Activated naive CD4-positive, alpha-beta T cell treated with anti-CD3 and anti-CD28 coated beads, Interleukin-2, amount 50 U/mL, for 72 hours (primary cell): ENCODE measurements at places on chromosomes 2 and 18. TPM values are rescaled to one million over a fixed set of nuclear protein-coding genes. Genes with fewer than 3 reads are reported as not detected.

- peak; percentile 43 for DNase-seq
Observed at GRCh38 chr18:62716619-62717168, 1.4 kb downstream of the PHLPP1 start.

DNA sequence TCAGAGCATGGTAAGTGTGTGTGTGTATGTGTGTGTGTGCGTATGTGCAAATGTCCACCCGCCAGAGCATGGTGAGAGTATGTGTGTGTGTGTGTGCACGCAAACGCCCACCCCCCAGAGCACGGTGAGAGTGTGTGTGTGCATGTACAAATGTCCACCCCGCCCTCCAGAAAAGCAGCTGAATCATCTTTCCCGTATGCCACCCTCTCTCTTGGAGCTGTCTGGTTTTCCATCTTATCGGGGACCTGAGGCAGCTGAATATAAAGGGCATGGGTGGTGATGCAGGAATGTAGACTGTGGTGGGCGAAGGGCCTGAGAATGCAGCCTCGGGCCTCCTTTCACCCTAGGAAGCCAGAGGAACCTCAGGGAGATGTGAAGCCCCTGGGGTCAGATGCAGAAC is 66.9 kb downstream of the COPS7B start:
- no peak for DNase-seq

DNA sequence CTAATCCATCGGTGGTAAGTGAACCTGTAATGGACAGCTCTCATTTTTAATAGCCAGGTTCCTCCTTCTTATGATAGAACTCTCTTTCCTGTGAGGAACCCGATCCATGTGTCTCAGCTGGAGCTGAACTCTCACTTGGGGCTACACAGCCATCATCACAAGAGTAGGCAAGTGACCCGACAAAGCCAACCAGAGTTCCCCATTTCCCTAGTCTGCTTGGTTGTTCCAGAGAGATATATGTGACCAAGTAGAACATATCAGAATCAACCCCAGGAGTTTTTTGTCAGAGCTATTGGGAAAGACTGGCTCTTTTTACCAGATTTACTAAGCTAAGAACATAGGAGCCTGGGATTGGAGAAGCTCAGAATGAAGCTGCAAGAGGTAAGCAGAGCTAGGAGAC is 14.6 kb upstream of the HNRNPLL start:
- DNase-seq, result no peak

- no peak for DNase-seq
Observed at GRCh38 chr2:127620866-127621265, 25.1 kb upstream of the GPR17 start.

- DNase-seq, result no peak
Observed at GRCh38 chr18:64513401-64513800, 364.5 kb upstream of the LINC00305 start.

DNA sequence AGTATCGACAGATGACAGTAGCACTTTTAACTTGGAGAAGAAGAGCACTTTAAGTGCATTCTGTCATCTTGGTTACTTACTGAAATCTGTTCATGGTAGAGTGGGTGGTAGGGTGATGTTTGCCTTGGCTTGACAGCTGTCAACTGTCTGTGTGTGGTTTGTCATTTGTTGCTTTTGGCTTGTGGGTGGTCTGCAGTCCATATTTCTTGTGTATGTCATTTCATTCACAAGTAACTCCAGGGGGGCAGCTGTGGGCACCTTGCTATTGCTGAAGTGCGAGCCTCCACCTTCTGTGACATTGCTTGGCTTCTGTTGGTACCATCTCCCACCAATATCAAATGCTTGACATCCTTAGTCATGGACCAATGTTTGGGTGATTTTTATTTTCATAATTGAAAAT is 311.6 kb upstream of the NRP2 start:
- DNase-seq, result no peak

DNA sequence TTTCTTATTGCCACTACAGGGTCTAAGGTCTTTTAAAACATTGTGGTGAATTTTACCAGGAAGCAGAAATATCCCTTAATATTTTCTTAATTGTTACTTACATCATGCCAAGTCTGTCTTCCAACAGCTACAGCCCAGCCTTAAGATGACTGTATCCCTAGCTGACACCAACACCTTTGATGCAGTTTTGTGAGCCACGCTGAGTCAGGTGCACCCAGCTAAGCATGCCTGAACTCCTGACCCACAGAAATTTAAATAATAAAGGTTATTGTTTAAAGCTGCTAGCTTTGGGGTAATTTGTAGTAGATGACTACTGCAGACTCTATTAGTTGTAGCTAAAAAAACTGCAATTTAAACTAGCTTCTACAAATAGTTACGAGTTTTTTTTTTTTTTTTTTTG is 1757.9 kb upstream of the LRRTM1 start:
- no peak for DNase-seq

DNA sequence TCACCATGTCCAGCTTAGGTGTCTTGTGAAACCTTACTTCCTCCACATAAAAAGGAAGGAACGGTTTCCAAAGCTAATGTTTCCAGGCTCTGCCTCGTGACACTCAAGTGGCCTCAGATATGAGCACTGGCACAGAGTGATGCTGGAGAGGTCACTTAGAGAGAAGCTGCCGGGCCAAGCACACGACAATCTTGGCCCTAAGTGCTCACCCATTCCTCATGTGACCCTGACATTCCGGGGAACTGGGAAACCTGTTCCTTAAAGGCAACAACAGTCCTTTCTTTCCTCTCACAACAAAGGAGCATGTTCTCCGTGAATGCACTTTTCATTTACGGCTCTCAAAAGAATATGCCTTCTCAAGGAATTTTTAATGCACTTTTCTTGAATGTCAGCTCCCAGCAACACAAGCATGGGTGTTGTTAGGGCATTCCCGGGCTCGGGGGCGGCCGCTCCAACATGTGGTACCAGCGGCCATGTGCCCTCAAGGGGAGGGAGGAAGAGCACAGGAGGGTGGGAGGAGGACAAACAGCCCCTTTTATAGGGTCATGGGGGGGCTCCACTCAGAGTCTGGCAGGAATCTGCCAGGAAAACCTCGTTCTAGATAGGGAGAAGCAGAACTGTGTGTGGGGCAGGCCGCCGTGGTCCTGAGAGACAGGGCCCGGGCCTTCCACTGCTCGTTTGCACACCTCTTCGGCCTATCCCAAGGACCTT is 118.6 kb downstream of the MBP start:
- DNase-seq, result no peak

DNA sequence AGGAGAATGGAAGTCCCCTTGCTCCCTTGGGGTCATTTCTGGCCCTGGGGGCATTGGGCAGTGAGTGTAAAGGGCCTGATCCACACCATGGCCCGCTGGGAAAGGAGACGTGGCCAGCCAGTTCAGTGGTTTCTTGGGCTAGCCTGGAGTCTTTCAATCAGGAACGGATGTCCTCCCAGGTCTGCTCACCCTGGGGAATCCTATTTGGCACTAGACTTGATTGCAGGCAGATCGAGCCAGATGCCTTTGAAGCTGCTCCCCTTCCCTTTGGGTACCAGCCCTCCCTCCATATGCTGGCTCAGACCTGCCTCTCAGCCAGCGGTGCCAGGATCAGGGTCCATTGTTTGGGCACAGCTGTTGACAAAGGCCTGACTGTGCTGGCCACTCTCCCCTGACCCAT is 11.0 kb downstream of the FBLN7 start:
- no peak for DNase-seq

DNA sequence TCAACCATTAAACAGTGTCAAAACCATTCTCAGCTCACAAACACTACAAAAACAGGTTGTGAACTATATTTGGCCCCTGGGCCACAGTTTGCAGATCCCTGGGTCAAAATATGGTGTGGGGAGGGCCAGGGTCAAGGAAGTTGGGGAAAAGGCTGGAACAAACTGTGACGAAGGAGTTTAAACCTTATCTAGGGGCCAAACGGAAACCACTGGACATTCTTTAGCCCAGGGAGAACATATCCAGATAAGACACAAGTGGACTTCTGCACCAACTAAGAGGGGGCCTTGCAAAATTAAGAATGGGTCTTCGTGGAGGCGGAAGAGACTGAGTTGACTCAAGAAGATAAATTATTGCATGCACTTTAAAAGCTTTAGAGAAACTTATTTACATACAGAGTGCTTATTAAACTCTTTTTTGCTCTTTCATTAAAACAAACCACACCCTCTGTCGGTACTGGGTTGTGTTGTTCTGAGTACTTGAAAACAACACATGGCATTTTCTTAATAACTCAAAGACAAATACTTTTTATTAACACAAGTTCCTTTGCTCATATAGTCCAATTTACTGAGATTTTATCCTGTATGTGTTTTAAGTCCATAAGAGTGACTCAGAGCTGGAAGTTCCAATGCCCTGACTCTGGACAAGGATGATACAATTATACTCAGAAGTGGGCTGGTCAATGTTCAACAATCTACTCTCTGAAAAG is 5.3 kb upstream of the ASAP2 start:
- no peak for DNase-seq

DNA sequence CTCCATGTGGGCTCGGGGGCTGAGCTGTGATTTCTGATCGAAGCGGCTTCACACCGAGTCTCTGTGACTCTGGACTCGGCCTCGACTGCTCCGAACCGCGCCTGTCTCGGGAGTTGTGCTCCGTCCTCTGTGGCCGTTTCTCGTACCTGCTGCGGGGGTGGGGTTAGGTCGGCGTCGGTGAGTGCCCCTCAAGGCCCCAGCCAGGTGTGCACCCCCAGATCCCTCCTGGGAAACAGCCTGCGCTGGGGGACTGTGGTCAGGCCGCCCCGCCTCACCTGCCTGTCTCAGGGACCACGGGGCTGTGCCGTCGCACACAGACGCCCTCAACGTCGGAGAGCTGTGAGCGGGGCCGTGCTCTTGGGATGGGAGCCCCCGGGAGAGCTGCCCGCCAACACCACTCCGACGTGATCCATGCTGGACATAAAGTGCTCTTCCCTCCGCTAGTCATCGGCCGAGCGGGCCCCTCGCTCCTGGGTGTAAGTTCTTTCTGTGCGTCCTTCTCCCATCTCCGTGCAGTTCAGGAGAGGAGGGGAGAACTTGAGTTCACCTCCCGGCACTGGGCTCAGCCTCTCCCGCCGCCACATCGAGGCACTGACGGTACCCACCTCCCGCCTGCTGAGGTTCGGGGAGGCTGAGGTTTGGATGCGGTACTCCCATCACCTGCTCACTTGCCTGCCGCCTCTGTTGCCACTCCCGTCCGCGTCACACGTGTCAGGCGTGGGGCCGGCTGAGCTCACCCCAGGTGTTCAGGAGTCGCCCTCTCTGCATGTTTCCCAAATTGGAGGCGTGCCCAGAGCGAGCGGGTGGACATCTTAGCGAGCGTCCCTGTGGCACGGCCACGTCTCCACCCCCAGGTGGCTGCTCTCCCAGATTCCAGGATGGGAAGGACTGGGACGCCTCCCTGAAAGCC is 55.7 kb downstream of the CTDP1 start:
- DNase-seq, result no peak

- DNase-seq, result no peak
Observed at GRCh38 chr18:74084184-74084855, 63.3 kb downstream of the FBXO15 start.

- DNase-seq, result no peak
Observed at GRCh38 chr2:68464651-68465050, 2.4 kb downstream of the FBXO48 start.

DNA sequence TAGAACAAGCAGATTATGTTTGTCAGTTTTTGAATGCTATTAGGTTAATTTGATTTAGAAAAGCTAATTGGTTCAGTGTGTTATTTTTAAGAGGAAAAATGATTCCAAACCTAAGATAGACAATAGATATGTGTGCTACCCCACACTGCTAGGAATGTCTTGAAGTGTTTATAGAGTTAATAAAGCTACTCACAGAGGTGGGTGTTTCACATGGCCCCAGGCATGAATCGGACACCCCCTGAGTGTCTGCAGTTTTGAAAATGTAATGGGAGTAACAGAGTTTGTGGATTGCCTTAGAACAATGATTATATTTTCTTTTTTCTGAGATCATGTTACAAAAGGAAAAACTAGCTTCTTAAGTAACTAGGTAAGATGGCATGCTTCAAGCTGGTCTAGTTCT is 348.3 kb downstream of the ADCYAP1 start:
- no peak for DNase-seq

GRCh38 chr2:122960759-122961641 is 1064.1 kb upstream of the CNTNAP5 start:
- DNase-seq, result no peak

DNA sequence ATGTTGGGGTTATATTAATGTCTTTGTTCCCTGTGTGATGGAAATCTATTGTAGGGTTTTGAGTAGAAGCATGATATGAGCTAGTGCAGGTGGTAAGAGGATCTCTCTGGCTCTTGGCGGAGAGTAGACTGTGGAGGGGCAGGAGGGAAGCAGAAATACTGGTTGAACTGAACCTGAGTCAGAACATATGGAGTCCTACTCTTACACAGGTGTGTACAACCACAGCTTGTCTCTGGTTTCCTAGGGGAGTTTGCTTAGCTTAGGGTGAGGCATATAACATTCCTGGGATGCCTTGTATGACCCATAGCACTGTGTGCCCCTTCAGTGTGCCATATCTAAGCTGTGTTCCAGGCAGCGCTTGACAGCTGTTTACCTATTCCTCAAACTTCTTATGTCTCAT is 97.3 kb upstream of the GCFC2 start:
- DNase-seq, result no peak

DQX1 gene
- 0.29 TPM for total RNA-seq

SIX2 gene
- not detected for total RNA-seq

PJVK gene
- total RNA-seq, result 1.7 TPM

LTBP1 gene
- 0.39 TPM for total RNA-seq

HOXD13 gene
- total RNA-seq, result not detected

OBSL1 gene
- total RNA-seq, result 8.9 TPM

NEU2 gene
- not detected for total RNA-seq

DSG2 gene
- total RNA-seq, result 0.82 TPM

CCDC102B gene
- total RNA-seq, result 3.5 TPM
